ENCODE measurements at places on chromosomes 6 and 20. TPM values are rescaled to one million over a fixed set of nuclear protein-coding genes. Genes with fewer than 3 reads are reported as not detected.

- peaks cover 29% of the 10 kb centered on the region for H3K4me1 ChIP-seq
- no peaks in the 10 kb centered on the region for H3K27me3 ChIP-seq
- no peak for DNase-seq
- no peak overlapping the region for H3K27ac ChIP-seq
- H3K36me3 ChIP-seq, result no peaks in the 10 kb centered on the region
- H3K4me3 ChIP-seq, result no peak overlapping the region
These were observed 22.2 kb downstream of the XRN2 start for GRCh38 chr20:21325296-21325695.

ITCH gene
- 84.8 TPM for total RNA-seq

GRCh38 chr6:106475284-106475683 lies 114.8 kb downstream of the CRYBG1 start:
- no peak for DNase-seq
- no peaks in the 10 kb centered on the region for H3K4me1 ChIP-seq
- H3K36me3 ChIP-seq, result no peaks in the 10 kb centered on the region
- H3K4me3 ChIP-seq, result no peak overlapping the region
- no peak overlapping the region for H3K27ac ChIP-seq
- H3K27me3 ChIP-seq, result no peaks in the 10 kb centered on the region

DNA sequence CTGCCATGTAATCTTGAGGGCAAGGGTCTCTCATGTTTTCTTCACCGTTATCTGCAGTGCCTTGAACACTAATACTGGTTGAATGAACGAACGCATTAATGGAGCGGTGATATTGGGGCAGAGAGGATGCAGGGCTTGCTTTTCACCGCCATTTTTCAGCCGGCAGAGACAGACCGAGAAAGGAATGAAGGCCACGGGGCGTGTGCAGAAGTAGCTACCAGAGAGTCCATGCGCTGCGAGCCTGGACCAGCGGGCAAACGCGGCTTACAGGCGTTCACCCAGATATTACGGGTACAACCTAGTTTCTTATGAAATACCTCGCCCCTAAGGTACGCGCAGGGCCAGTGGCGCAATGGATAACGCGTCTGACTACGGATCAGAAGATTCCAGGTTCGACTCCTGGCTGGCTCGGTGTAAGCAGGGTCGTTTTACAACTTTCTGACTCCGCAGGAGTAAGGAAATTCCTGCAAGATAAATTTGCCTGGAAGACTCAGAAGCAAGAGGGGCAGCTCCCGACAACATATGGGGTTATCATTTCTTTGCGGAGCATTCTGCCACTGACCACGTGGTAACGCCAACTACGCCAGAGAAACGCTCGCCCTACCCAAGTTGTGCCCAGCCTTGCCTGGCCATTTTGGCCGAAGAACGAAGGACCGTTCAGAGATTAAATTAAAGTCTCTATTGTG lies 863 bp upstream of the HMGN4 start:
- peaks cover 56% of the 10 kb centered on the region for H3K4me1 ChIP-seq
- peak overlapping the region; percentile 91 for H3K4me3 ChIP-seq
- no peaks in the 10 kb centered on the region for H3K27me3 ChIP-seq
- peak overlapping the region; percentile 99 for H3K27ac ChIP-seq
- H3K36me3 ChIP-seq, result peaks cover 8% of the 10 kb centered on the region

LY6G6F gene
- total RNA-seq, result not detected

- no peak overlapping the region for H3K27ac ChIP-seq
- no peak for DNase-seq
- H3K36me3 ChIP-seq, result peaks cover 2% of the 10 kb centered on the region
These were observed 1.2 kb downstream of the MAK start for GRCh38 chr6:10837009-10837621.

- H3K36me3 ChIP-seq, result no peaks in the 10 kb centered on the region
- DNase-seq, result peak; percentile 59
- H3K27me3 ChIP-seq, result peaks cover 8% of the 10 kb centered on the region
These were observed 236.8 kb downstream of the TAF4 start for GRCh38 chr20:61828891-61829290.

- peak overlapping the region; percentile 36 for H3K4me3 ChIP-seq
- H3K36me3 ChIP-seq, result no peaks in the 10 kb centered on the region
- H3K4me1 ChIP-seq, result peaks cover 30% of the 10 kb centered on the region
- peak overlapping the region; percentile 96 for H3K27ac ChIP-seq
- H3K27me3 ChIP-seq, result no peaks in the 10 kb centered on the region
These were observed 308.1 kb downstream of the FOXC1 start for GRCh38 chr6:1917626-1918371.

- no peak overlapping the region for H3K4me3 ChIP-seq
- H3K27me3 ChIP-seq, result no peaks in the 10 kb centered on the region
- no peaks in the 10 kb centered on the region for H3K36me3 ChIP-seq
- no peak overlapping the region for H3K27ac ChIP-seq
These were observed 16.5 kb upstream of the EFHC1 start for GRCh38 chr6:52403627-52404026.

IP6K3 gene
- total RNA-seq, result 9.0 TPM

DNA sequence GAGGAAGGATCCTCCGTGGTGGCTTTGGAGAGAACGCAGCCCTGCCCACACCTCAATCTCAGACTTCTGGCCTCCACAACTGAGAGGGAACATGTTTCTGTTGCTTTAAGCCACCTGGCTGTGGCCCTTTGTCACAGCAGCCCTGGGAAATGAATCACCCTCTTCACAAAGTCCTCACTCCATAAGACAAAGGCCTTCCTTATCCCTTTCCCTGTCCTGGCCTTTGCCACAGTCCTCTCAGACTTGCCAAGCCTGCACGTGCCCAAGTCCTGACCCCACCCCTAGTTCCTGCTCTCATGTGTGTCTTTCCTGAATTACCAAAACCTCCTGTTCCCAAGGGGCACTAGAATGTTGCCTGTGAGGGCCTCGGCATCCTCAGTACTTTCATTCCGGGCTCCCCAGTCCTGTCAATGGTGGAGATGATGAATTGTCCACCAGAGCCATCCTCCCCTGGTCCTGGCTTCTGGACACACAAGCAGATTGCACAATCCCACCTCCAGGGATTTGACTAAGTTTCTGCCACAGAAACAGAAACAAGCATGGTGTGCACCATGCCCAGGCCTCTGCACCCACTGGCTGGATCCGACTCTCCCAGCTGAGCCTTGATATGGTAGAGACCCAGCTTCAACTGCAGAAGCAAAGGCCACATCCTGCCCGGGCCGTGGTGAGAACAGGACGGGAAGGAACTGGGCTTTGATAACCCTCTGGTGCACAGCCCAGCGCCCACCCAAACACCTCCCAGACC lies 232.6 kb upstream of the PDE10A start:
- DNase-seq, result no peak
- no peak overlapping the region for H3K27ac ChIP-seq
- H3K36me3 ChIP-seq, result no peaks in the 10 kb centered on the region

DNA sequence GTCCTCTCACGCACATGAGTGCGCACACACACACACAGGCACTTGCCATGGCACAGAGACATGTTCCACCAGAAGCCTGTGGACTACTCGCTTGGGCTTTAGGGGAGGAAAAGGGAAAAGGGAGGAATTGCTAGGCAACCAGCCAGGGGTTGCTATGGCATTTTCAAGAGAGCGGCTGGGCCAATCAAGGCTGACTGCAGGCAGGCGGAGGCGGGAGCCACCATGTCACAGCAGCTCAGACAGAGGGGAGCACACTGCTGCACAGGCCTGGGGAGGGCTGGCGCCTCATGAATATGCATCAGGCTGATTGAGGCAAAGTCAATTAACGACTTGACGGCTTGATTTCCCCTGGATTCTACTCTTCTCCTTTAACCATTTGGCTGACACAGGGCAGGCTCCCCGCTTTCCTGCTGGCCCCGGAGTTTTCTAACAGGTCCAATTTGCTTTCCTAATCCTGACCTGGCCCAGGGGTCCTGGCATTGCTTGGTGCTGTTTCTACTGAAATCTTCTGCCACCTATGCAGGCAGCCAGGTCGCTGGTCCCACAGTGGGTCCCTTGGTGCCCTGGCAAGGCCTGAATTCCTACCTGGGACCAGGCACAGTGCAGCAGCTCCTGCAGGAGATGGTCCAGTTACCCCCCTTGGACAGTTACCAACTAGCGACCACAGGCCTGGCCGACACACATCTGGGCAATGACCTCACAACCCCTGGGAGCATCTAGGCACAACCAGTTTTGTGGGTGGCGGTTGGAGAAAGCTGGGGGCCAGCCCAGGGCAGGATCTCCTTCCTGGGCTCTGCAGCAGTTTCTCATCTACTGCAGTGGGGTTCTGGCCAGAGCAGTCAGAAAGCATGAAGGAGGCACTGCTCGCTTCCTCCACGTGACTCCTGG lies 52.1 kb downstream of the YTHDF1 start:
- H3K4me1 ChIP-seq, result no peaks in the 10 kb centered on the region
- no peaks in the 10 kb centered on the region for H3K36me3 ChIP-seq
- DNase-seq, result peak; percentile 44
- peaks cover 30% of the 10 kb centered on the region for H3K27me3 ChIP-seq
- no peak overlapping the region for H3K27ac ChIP-seq
- no peak overlapping the region for H3K4me3 ChIP-seq

GRCh38 chr6:46015119-46015968 lies at the start of gene CLIC5:
Gene CLIC5 (minus strand): TSS chr6:46015860. CDS start chr6:46015542, 318 bp downstream.
- H3K27me3 ChIP-seq, result peaks cover 29% of the 10 kb centered on the region
- H3K4me3 ChIP-seq, result peak within 1 kb of the TSS; percentile 70
- H3K36me3 ChIP-seq, result peaks cover 6% of the 10 kb centered on the region
- peaks cover 18% of the 10 kb centered on the region for H3K4me1 ChIP-seq
- DNase-seq, result no peak

NXT1 gene
- 16.9 TPM for total RNA-seq

DNA sequence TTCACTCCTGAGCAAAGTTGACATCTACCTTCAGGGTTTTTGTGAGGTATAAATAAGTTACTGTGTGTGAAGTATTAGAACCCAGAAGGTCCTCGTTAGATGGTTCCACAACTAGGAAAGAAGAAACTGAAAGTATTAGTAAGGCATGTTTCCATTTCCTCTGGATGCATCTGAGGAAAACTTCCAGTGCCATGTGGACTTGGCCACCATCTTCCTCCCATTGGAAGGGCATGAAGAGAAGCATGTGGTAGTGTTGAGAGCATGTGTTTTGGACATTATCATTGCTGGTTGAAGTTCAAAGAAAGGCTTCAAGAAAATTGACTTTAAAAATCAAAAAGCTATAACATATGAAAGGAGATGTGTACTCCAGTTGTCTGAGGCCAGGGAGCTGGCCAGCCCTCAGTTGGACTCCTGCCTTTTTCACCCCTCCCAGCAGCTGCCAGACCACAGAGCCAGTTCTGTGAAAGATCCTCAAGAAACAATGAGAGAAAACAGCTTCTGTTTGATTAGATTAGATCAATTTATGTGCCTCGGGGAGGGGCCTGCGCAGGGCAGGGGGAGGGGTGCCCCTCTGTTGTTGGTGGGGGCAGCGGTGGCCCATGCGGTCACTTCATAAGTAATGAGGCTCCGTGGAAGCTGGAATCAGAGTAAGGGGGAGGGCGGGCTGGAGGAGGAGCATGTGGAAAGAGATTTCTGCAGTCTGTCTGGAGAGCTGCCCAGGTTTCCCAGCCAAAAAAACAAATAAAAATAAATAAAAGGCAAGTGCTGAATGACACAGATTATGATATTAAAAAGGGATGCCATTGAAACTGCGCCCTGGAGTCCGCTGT lies 154.0 kb downstream of the JARID2 start:
- DNase-seq, result no peak
- H3K36me3 ChIP-seq, result no peaks in the 10 kb centered on the region
- H3K27ac ChIP-seq, result peak overlapping the region; percentile 69
- H3K4me3 ChIP-seq, result peak overlapping the region; percentile 69

DNA sequence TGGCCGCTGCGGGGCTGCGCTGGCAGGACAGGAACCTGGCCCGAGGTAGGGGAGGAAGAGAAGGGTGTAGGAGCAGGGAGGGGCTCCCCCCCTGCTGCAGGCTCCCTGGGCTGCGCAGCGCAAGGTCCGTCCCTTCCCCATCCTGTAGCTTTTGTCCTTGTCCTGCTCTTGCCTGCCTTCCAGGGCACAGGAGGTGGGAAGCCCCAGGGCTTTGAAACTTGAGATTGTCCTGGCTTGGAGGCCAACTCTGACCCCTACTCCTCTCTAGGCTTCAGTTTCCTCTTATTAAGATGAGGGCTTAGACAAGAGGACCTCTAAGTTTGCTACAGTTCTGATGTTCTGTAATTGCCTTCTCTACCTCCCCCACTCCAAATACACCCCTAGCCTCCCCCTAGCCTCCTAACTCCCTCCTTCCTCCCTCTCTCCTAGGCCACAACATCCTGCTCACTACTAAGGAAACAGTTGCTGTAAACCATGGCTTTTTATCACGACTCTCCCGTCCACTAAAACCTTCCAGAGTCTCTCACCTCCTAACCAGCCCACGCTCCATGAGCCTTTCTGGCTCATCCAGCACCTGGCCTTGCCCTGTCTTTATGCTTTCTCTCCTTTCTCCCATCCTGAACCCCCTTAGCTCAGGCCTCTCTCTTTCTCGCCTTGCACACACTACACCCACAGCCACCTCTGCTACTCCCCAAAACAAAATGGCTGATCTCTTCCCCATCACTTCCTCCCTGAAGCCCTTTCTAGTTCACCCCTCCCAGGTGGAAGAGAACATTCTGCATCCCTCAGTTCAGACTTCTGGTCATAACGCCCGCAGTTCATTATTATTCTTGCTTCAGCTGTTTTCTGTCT lies 10.2 kb downstream of the UNC5CL start:
- peak overlapping the region; percentile 43 for H3K27ac ChIP-seq
- H3K4me1 ChIP-seq, result peaks cover 23% of the 10 kb centered on the region
- H3K4me3 ChIP-seq, result peak overlapping the region; percentile 77
- H3K36me3 ChIP-seq, result no peaks in the 10 kb centered on the region

- no peak overlapping the region for H3K27ac ChIP-seq
- no peak overlapping the region for H3K4me3 ChIP-seq
- no peak for DNase-seq
- H3K36me3 ChIP-seq, result no peaks in the 10 kb centered on the region
These were observed 320.1 kb upstream of the FKBP1C start for GRCh38 chr6:62891065-62891647.

GRCh38 chr20:53157443-53158408 lies 185.6 kb downstream of the TSHZ2 start:
- no peak for DNase-seq
- peaks cover 8% of the 10 kb centered on the region for H3K27me3 ChIP-seq
- H3K4me1 ChIP-seq, result peaks cover 8% of the 10 kb centered on the region
- H3K4me3 ChIP-seq, result no peak overlapping the region
- H3K36me3 ChIP-seq, result no peaks in the 10 kb centered on the region

PRRT1 gene
- 1.3 TPM for total RNA-seq

OR12D3 gene
- total RNA-seq, result not detected

RRAGD gene
- 17.9 TPM for total RNA-seq

DNA sequence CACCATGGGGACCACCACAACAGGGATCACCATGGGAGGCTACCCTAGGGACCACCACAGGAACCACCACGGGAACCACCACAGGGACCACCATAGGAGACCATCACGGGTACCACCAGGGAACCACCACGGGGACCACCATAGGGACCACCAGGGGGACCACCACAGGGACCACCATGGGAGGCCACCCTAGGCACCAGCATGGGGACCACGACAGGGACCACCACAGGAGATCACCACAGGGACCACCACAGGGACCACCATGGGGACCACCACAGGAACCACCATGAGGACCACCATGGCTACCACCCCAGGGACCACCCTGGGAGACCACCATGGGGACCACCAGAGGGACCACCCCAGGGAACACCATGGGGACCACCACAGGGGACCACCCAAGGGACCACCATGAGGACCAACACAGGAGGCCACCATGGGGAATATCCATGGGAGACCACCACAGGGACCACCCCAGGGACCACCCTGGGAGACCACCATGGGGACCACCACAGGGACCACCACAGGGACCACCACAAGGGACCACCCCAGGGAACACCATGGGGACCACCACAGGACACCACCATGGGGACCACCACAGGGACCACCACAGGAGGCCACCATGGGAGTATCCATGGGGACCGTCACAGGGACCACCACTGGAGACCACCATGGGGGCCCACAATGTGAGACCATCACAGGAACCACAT lies 67.6 kb upstream of the MPC1 start:
- H3K4me1 ChIP-seq, result no peaks in the 10 kb centered on the region
- peaks cover 43% of the 10 kb centered on the region for H3K36me3 ChIP-seq
- no peak for DNase-seq
- H3K4me3 ChIP-seq, result no peak overlapping the region
- H3K27ac ChIP-seq, result no peak overlapping the region

Measured in chondrocyte (in vitro differentiated cells).